ENCODE measurements at places on chromosomes 1 and 21.
A peak's percentile ranks its signal among the peaks of the same experiment; 100 is the strongest.

GRCh38 chr1:184485751-184486723, 99.2 kb downstream of the C1orf21 start:
- DNase-seq = no peak

DNA sequence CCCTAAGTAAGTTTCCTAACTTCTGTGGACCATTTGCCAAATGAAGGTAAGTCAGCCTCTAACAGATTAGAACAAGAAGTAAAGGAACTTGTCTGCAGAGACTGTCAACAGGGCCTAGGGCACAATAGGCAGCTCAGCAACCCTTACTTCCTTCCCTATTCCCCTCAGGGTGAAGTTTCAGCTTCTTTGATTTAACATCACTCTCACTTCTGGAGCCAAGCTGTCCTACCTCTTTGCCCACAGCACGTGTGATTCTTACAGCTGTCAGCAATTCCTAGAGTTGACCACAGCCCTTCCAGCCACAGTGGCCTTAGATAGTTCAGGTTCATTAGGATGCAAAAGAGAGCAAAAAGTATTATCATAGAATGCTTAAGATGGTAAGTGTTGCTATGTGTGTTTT, 7.6 kb upstream of the EIF4G3 start:
- no peak for DNase-seq

- no peak for DNase-seq
These were observed 9.0 kb downstream of the CLDN19 start for GRCh38 chr1:42730988-42731387.

GRCh38 chr1:26434161-26434752, 2.1 kb downstream of the DHDDS start:
- no peak for DNase-seq

DNA sequence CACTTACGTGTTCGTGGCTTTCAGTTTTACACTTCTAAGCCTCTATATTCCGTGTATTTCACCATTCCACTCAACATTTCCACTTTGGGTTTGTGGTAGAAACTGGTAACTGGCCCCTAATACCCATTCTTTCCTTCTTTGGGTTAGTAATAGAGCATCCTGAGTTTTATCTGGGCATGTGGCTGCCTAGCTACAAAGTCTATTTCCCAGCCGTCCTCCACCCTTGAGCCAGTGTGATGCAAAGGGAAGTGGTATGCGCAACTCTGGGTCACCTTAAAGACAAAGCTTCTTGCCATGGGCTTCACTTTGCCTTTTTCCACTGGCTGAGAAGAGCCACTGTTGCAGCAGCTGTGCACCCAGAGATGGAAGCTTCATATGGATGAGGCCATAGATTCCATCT, 73.9 kb downstream of the LAMC2 start:
- DNase-seq = no peak

- DNase-seq = no peak
These were observed 62.4 kb upstream of the RAB4A start for GRCh38 chr1:229208481-229208880.

- no peak for DNase-seq
These were observed 86.1 kb upstream of the LMO4 start for GRCh38 chr1:87242445-87243185.

- DNase-seq = no peak
These were observed 562 bp downstream of the MAP7D1 start for GRCh38 chr1:36156329-36157114.

GRCh38 chr1:209104646-209105045, 478.9 kb upstream of the CAMK1G start:
- no peak for DNase-seq

- no peak for DNase-seq
These were observed 433.3 kb downstream of the DISC1 start for GRCh38 chr1:232059726-232060374.

DNA sequence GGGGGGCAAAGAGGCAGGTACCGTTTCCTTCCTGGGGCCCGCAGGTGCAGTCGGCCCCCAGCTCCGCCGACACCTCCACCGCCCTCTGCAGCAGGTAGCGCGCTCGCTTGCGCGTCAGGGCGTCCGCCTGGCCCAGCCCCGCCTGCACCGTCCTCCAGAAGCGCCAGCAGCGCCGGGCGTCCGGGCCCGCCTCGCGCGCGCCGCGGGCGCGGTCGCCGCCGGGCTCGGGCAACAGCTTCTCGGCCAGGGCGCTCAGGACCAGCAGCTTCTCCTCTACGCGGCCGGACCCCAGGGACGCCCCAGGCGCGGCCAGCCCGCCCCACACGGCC, 863 bp downstream of the TARBP1 start:
- peak; percentile 50 for DNase-seq

DNA sequence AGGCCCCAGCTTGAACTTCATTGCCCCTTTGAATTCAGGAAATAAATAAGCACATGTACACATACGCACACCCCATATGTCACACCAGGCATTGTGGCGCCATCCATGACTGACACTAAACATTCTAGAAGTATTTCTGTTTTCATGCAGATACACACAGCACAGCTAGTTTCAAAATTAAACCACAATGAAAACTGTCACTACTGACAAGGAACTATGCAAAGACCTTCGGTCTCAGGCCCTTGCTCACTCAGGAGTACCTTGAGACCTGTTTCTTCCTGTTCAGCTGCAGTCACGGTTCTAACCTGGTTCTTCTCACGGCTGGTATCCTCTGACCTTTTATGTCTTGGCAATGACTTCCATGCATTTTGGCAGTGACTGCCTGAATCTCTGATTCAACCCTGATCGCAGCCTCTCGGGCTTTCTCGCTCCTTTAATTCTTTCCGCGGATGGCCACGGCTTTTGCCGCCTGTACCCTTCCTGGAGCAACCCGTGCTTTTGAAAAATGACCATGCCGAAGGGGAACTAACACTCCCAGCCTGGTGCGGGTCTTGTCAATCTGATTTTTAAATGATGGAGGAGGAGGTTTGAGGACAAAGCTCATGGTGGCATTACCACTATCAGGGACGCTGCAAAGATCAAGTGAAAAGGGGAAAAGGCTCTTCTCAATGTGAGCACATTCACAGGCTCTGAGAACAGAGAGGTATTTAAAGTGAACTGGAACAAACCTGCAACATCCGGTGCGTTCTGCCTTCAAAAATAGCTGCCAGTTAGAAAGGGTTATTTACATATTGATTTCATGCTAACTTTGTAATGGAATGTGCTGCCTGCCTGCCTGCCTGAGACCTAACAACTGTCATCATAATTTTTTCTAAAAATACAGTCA, 384.6 kb downstream of the RRAGC start:
- DNase-seq = no peak

DNA sequence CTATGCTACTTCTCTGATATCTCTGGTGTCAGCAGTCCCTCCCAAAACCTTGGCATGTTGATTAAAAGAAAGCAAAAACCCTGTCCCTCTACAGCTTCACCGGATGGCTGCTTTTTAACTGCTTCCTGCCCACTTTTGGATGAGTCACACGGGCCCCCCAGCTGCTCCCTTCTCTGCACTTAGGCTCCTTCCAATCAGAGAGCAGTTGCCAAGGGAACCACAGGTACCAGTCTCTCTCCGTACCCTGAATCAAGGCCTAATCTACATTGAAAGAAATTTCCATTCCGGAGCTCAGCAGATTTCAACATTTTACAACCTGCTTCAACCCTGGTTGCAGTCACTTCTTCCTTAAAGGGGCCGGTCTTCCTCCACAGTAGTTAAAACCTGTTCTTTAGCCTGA, 70.6 kb upstream of the GJB5 start:
- no peak for DNase-seq

DNA sequence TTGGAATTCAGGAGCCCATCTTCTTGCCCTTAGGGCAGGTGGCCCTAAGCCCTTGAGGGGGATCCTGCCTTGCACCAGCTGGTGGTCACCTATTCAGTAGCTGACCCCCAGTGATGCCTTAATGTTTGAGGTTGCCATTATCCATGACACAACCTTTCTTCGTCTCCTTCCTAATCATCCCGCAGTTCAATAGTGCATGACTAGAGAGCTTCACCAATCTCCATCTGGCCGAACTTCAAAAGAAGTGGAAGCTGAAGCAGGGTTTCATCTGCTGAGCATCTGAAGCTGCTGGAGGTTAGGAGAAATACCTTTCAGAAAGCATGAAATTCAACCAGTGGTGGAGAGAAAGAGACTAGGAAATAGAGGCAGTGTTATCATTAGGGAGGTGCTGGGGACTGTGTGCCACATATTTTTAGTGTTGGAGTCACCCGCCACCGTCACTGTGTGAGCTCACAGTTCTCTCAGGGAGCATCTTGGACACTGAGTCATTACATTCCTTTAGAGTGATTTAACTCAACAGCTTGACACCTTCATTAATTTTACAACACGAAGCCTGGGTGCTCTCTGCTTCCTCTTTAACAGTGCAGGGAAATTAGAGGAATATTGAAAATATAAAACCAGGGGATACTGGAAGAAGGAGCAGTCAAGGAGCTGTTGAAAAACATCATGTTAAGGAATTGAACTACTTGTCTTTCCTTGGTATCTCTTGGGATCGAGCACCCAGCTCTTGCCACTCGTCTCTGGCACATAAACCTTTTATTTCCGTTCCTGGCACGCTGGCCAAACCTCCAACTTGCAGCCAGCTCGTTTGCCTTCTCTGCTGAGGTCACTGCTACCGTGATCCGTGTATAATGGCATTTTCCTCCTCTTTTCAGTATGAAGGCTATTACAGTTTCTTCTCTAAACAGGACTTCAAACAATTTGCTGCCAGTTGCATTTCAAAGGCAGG, 53.6 kb downstream of the PEX14 start:
- DNase-seq = no peak

- no peak for DNase-seq
These were observed 227.8 kb upstream of the JUN start for GRCh38 chr1:59011663-59012062.

DNA sequence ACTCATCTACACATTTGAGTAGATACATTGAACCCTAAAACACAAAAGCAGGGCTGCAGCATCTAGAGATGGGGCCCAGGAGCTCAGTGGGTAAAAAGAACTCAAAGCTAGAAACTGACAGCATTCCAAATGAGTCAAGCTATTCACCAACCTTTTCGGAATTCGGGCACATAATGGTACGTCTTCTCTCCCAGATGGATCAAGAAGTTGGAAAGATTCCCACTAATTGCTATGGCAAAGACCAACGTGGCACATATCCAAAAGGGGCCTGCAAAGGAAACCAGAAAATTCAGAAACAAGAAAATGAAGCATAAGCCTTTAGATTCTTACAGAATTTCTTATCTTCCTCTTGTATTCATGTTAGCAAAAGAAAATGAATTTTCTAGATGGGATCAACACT, 18.4 kb downstream of the YIPF1 start:
- no peak for DNase-seq

DNA sequence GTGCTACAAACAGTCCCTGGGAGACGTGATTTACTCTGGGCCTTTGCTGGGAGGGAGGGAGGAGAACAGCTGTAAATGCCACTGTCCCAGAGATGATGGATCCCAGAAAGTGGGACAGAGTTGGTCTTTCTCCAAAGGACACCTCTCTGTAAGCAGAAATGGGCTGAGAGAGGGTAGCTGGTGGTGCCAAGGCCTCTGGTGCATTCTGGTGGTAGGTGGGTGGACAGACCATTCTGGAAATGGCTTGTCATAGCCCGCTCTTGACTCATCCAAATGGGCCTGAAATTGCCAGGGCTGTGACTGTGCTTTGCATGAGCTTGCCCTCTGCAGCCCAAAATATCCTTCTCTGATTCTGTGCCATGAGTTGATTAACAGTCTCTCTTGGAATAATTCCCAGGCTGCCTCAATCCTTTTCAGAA, 36.1 kb downstream of the CCDC185 start:
- no peak for DNase-seq

DNA sequence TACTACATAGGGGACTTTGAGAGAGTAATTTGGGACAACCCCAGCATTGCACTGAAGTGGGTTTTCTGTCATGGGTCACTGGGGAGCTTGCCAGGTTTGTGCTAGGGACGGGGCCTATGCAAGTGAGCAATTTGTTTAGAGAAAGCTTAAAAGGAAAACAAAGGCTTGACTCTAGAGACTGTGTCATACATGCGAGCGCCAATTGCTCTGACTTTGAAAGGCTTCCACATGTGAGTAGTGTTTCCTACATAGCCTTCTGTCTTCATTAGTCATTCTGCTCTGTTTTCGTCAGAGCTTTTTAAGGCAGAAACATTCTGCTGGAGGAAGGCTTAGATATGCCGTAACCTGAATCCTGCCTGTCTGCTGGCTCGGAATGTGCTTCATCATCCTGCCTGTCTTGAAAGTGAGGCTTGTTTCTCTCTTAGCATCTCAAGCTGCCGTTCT, 28.4 kb downstream of the TRIM45 start:
- no peak for DNase-seq

- DNase-seq = no peak
These were observed 53.3 kb downstream of the OLFML3 start for GRCh38 chr1:114032271-114033215.

GRCh38 chr1:151833172-151833900, 1.7 kb upstream of the RORC start:
- DNase-seq = no peak
